ENCODE measurements at places on chromosomes 11 and 22.

- no peak for DNase-seq
Observed at GRCh38 chr22:28582806-28583205, 96.8 kb downstream of the TTC28 start.

DNA sequence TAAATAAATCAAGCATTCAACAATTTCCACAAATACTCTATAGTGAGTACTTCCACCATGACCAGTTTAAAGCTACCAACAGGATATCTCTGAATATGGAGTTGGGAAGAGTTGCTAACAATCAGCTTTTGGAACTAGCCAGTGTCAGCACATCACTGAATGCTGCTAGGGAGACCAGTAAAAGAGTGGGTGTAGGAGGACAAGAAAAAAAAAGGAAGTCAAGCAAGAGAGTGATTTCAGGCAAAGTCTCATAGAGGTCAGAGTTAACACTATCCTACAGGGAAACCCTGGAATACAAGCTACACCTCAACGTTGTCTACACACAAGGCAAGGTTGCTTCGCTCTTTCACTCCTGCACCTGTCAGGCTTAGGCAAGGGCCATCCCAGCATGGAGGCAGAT is 24.2 kb downstream of the EIF3F start:
- no peak for DNase-seq

DNA sequence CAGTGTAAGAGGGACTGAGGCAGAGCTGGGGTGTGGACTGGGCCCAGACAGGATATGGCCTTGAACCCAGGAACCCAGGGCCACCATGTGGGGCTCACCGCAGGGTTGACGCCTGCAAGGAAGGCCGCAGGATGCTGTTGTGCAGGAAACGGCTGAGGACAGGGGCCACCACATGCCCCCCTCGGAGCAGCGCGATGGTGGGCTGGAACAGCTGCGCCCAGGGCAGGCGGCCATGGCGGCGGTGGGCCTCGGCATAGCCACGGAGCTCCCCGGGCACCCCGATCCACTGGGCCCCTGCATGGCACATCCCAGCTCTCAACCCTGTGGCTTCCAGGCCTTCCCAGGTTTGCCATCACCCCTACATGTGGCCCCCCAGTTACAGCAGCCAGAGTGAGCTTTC is 12.2 kb downstream of the GGT5 start:
- no peak for DNase-seq

- no peak for DNase-seq
Observed at GRCh38 chr11:83736684-83737083, 450.5 kb upstream of the CCDC90B start.

GRCh38 chr11:70783356-70783755 is 385.0 kb downstream of the CTTN start:
- no peak for DNase-seq

- DNase-seq, result peak; percentile 84
Observed at GRCh38 chr11:123357990-123358827, 71.9 kb upstream of the GRAMD1B start.

DNA sequence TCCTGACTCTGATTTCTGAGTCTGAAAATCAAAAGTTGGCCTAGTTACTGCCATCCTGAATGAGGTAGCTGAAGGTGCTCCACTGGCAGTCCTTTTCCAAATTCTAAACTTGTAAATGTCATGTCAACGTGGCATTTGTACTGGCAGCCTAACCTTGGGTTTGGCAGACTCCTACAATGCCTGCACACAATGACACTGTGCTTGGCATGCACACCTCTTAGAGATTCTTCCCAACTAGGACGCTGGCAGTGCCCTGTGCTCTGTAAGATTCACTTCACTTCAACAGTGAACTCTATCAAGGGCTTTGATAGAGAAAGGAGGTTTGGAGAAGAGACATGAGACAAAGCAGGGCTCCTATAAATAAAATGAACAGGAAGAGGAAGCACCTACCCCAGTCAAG is 21.9 kb upstream of the PPP2R1B start:
- DNase-seq, result no peak

DNA sequence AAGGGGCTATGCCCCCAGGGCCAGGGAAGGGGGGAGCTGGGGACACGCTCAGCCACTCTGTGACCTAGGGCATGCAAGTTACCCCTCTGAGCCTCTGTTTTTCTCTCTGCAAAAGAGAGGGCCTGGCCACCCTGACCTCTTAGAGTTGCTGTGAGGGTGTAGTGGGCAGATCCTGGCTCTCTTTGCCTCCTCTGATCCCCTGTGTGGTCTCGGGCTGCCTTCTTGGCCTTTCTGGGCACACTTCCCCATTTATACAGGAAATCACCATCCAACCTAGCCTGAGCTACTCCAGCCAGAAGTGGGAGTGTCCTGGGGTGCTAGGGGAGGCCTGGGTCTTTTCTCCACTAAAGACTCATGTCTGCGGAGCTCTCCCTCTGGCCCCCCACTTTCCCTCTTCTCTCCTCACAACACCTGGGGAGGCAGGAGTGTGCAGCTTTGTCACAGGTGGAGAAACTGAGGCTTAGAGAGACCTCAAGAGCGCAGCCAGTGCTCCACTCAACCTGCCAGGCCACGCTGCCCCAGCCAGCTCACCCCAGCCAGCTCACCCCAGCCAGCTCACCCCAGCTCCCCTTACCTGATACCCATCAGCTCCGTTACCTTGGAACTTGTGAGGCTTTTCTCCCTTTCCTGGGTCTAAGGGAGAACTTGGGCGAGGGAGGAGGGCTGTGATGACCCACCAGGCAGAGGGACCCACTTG is 1.4 kb downstream of the AIFM3 start:
- no peak for DNase-seq

- no peak for DNase-seq
Observed at GRCh38 chr22:39026509-39027150, 5.7 kb downstream of the APOBEC3D start.

DNA sequence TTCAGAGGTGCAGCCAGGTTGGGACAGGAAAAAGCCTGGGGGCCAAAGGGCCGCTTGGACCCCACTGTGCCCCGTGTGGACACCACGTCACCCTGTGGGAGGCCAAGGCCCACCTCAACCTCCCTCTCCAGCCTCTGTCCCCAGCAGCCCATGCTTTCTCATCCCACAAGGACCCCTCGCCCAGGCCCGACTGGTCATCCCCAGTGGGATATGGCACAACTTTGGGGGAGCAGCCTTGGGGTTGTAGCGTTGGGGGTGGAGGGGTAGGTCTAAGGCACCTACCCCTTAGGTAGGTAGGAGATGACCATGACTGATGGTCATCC is 44.0 kb downstream of the IGF2 start:
- DNase-seq, result no peak

- DNase-seq, result no peak
Observed at GRCh38 chr11:12359761-12360160, 17.6 kb upstream of the PARVA start.

GRCh38 chr11:128342511-128343134 is 244.7 kb downstream of the ETS1 start:
- peak; percentile 100 for DNase-seq

DNA sequence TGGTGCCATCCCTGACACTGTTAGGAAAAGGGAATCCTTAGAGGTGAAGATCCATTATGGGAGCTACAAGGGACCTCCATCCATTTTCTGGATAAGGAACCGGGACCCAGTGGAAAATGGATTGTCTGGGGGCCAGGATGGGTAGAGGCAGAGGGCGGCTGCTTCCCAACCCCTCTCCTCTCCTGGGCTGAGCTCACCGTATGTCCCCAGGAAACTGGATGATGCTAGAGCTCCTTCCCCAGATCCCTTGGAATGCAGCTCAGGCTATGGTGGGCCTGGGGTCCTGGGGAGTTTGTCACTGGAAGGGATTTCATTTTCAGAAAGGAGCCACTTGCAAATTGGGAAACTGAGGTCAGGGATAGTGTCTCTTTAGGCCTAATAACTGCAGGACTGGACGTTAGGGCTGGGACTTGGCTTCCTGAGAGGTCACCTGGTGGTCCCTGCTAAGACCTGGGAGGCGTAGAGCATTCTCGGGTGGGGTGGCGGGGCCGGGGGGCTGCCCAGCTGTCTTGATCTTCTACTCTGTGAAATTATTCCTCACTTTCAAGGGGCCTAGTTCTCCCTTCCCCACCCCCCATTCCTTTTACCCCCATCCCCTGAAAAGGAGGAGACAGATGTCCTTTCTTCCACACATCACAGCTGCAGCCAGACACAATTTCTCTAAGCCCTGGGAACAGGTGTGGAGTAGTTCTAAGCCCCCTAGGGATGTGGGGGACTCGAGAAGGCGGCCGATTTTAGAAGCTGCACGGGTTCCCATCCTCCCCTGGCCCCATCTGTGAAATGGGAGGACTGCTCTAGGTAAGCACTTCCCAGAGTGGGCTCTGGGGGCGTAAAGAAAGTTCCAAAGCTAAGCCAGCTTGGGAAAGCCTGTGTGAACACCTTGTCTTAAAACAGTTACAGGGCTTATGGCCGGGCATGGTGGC is 99.8 kb downstream of the PKNOX2 start:
- no peak for DNase-seq

DNA sequence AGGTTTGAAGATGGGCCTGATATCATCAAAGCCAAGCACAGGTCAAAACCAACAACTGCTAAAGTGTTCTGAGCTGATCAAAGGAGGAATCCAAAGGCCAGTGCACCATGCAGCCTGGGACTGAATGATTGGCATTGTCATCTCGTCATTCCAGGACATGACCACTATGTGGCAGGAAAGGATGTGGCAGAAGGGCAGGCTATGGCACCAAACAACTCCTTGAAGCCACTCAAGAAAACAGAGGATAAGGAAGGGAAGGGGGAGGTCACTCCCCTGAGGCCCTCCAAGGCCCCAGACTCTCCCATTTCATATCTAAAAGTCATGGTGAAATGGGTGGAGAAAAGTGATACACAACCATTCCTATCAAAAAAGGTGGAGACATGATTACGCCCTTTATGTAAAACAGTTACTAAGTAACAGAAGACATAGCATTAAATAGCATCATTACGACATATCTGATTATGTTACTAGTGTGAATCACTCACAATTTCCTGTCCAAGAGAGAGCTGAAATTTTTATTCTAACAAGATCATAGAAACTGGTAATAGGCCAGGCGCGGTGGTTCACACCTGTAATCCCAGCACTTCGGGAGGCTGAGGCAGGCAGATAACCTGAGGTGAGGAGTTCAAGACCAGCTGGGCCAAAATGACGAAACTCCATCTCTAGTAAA is 49.3 kb downstream of the AHNAK start:
- DNase-seq, result peak; percentile 41

DNA sequence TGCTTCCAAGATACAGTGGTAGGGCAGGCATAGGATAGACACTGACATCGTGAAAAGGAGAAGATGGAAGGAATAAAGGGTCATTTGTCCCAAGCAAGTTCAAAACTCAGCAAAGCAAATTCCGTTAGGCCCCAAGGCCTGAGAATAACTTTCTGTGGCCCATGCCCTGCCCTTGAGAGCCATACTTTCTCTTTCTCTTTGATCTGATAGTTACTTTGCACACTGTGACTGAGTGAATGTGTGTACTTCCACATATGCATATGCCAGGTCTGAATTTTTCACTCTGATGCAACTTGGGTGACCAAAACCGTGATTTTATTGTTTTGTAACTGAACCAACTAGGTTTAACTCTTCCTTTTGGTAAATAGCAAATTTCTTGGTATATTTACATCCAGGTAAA is 371.5 kb downstream of the RAB38 start:
- no peak for DNase-seq

GRCh38 chr22:39236321-39237317 is 8.2 kb downstream of the PDGFB start:
- DNase-seq, result peak; percentile 70

DNA sequence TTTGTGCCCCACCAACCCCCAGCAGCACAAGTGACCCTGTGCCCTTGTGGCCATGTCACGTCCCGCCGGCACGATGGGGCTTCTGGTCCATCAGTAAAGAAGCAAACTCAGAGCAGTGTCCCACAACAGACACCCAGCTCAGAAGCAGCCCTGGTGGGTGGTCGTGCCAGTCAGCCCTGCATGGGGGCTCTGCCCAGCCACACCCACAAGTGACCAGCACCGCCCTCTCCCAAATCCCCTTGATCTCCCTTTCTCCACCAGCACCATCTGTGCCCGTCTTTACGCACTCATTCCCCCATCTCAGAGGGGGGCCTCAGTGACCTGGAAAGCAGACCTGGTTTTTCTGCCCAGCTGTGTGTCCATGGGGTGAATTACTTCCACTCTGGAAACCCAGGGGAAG is 149.1 kb downstream of the DSCAML1 start:
- no peak for DNase-seq

GRCh38 chr11:84420271-84420670 is 1134.1 kb upstream of the CCDC90B start:
- DNase-seq, result no peak

DNA sequence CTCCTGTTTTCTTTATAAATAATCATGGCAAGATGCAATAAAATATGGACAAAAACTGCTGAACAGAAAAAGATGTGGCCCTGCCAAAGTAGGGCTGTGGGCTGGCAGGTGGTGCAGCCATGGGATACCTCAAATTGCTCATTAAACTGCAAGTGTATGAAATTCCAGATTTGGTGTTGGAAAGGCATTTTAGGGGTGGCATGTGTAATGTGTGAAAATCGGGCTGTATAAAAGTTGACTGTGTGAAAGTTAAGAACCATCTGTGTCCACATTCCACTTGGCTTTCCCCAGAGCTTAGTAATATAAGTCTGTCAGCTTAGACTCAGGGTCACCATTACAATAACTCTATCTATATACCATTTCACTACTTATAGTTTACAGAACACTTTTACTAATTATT is 34.8 kb upstream of the FZD4 start:
- no peak for DNase-seq

- DNase-seq, result no peak
Observed at GRCh38 chr11:101030015-101030414, 99.6 kb downstream of the PGR start.

- DNase-seq, result no peak
Observed at GRCh38 chr11:111105566-111105965, 140.0 kb upstream of the POU2AF2 start.

- DNase-seq, result no peak
Observed at GRCh38 chr11:103582351-103582909, 454.0 kb upstream of the DDI1 start.

All from DMS79 treated with DMSO at 0.1 percent for 48 hours (cell line).